ENCODE measurements at places on chromosomes 6 and 20. TPM values are rescaled to one million over a fixed set of nuclear protein-coding genes. Genes with fewer than 3 reads are reported as not detected.

Gene DPPA5
- not detected for total RNA-seq

Gene LINC00237
- not detected for total RNA-seq

Gene HLA-DQB2
- not detected for total RNA-seq

Gene NOTCH4
- 5.6 TPM for total RNA-seq

Gene GRM1
- total RNA-seq = 0.18 TPM

Gene PNRC1
- total RNA-seq = 95.6 TPM

Gene IL17A
- not detected for total RNA-seq

Gene PHF1
- total RNA-seq = 33.7 TPM

Gene OR2H1
- total RNA-seq = 0.83 TPM

Gene MATN4
- total RNA-seq = not detected

Gene KIF25
- not detected for total RNA-seq

Gene MLIP
- total RNA-seq = 0.05 TPM

Gene HLA-DQB1
- total RNA-seq = not detected

Gene TMEM217
- 1.8 TPM for total RNA-seq

Gene SLC35B3
- 30.3 TPM for total RNA-seq

Gene KCNK17
- 0.83 TPM for total RNA-seq

Gene CCHCR1
- 13.3 TPM for total RNA-seq

Gene HCK
- total RNA-seq = 0.62 TPM

Gene EGFL8
- 5.7 TPM for total RNA-seq

Gene C4B
- total RNA-seq = 28.0 TPM

Gene ZSCAN31
- 9.1 TPM for total RNA-seq

Gene C20orf141
- not detected for total RNA-seq

Gene RAET1G
- total RNA-seq = 0.18 TPM

Gene OR2H2
- total RNA-seq = 0.22 TPM

Gene ZNF311
- total RNA-seq = 2.0 TPM

Gene KIF6
- 2.0 TPM for total RNA-seq

Gene SPATS1
- total RNA-seq = not detected
